ENCODE measurements at places on chromosomes 12 and 14.

DNA sequence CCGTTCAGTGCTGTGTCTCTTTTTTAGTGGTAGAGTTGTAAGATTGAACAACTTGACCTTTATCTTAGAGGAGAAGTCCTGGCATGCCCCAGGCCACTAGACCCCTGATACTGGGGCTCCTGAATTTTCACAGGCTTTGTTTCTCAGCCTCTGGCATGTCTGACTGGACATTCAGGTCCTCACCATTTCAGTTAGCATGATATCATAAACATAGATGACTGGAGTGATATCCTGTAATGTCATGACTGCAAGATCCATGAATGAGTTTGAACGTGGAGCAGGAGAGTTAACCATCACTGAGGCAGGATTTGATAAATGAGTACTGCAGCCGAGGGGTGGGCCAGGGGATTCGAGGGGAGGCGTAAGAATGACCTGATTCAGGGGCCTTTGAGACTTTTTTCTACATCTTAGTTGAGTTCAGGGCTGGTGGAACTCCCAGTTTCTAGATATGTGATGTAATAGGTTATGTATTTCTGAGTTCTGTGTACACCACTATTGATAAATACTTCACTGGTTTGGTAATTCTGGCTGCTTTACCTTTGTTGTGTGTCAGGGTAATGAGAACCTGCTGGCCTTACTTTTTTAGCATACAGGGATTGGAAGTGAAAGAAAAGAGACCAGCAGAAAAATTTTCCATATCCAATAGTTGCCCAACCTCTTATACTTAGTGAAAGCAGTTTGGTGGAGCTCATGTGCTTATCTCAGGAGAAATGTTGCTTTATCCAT lies 217.0 kb downstream of the SYNE2 start:
- no peak for DNase-seq

DNA sequence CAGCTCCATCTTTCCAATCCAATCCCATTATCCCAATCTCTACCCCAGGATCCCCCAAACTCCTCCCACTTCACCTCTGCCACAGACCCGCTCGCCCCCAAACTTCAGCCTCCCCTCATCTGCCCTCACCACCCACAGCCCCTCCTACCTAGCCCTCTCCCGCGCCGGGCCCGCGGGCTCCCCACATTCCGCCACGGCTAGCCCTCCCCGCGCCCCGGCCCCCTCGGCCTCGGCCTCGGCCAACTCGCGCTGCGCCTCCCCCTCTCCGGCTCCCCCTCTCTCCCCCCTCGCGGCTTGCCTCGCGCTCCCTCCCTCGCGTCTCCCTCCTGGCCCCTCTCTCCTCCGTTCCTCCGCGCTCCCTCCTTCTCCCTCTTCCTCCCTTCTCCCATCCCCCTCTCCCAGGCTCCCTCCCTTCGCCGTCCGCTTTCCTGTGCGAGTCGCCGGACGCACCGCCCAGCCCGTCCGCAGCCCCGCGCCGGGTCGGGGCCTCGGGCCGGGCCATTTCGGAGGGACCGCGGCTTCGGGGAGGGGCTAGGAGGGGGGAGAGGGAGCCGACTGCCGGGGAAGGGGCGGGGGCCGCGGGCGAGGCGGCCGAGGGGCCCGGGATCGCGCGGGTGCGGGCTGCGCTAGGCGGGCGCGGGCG lies at the start of gene ATN1:
ATN1 (plus strand) TSS at position 581 of the 643 bp plus-strand sequence. CDS start 6,043 bp downstream, outside the sequence.
- peak; percentile 84 for DNase-seq

- DNase-seq: no peak
Measured at GRCh38 chr12:129561304-129561703, 342.5 kb downstream of the TMEM132D start.

GRCh38 chr14:54893151-54893760 lies 9.4 kb downstream of the GCH1 start:
- peak; percentile 51 for DNase-seq

DNA sequence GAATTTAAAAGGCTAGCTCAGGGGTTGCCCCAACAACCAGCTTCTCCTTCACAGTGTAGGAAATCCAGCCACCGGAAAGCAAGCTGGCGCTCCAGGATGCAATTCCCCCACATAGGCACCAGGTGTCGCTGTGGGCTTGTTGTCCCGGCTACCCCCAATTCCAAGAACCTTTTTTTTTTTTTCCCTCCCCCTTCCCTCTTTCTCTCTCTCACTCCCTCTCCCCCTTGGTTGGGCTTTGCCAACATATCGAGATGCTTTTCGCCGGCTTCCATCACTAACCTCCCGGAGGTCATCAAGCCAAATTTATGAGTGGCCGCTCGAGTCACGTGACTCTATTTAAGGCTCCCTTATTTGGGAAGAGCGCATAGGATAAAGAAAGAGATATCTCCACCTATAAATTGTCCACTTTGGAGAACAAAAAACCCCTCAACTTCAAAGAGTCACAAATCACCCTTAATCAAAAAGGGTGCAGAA lies at the start of gene HOXC5:
HOXC5 (plus strand) TSS at position 424 of the 474 bp plus-strand sequence. CDS start 73 bp downstream, outside the sequence.
- peak; percentile 85 for DNase-seq

GRCh38 chr12:113040722-113041171 lies 15.8 kb upstream of the DTX1 start:
- no peak for DNase-seq

DNA sequence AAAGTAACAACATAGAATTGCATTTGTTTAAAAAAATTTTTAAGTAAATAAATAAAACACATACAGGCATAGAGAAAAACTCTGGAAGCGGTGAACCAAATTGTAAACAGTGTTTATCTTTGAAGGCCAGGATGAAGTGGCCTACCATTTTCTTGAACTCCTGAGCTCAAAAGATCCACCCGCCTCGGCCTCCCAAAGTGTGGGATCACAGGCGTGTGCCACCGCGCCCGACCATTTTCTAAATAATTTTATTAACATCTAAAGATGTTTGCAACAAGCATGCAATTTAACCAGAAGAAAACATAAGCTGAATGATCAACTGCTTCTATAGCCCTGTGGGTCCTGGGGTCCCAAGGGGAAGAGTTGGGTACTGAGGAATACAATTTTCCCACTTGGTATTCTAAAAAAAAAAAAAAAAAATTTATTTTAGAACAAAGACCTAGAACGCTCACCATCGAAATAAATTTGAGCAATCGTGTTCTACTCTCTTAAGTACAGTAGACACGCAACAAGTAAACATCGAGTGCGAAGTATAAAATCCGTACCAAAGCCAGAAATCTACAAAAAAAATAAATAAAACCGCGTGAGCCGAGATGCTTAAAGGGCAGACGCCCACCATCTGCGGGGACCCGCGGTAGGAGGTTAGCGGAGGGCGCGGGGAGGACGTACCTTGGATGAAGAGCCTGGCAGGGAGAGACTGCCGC lies 484 bp downstream of the MIS18BP1 start:
- peak; percentile 12 for DNase-seq

DNA sequence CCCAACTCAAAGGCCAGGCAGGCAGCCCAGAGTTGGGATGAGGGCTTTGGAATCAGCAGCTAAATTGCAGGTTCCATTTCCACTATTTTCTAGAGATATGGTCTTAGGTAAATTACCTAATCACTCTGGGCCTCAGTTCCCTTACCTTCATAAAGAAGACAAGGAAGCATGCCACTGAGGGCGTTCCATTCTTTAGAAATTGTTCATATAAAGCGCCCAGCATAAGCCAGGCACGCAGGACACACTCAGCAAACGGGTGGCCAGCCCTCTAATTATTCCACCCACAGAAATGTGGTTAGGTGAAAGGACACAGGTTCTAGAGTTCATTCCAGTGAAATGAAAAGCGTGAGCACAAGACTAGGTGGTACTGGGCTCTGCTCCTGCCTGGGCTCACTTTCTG lies 87.9 kb upstream of the BCL11B start:
- no peak for DNase-seq
